ENCODE measurements at places on chromosomes 4 and X. TPM values are rescaled to one million over a fixed set of nuclear protein-coding genes. Genes with fewer than 3 reads are reported as not detected.

Gene UGT2B17
- not detected for total RNA-seq

Gene BGN
- 0.20 TPM for total RNA-seq

Gene RCHY1
- 14.4 TPM for total RNA-seq

Gene SPOCK3
- total RNA-seq: not detected

Gene TLR8
- total RNA-seq: not detected

Gene FAM50A
- 99.3 TPM for total RNA-seq

Gene RPS6KA3
- 55.1 TPM for total RNA-seq

Gene ARHGEF38
- not detected for total RNA-seq

Gene PLAC1
- total RNA-seq: 1.00 TPM

Gene GAGE12E
- total RNA-seq: not detected

Gene EXOC1L
- total RNA-seq: not detected

Measured in A549 treated with ZK216348 at 1 μM for 4 hours (cell line).